T-helper 22 cell (primary cell): ENCODE measurements at places on chromosomes 7 and 10.

GRCh38 chr10:131311661-131312477 lies at the start of gene TCERG1L:
Gene TCERG1L, minus strand, starts transcription at chr10:131311721. Its CDS starts 86 bp downstream, at chr10:131311635.
- DNase-seq, result no peak

DNA sequence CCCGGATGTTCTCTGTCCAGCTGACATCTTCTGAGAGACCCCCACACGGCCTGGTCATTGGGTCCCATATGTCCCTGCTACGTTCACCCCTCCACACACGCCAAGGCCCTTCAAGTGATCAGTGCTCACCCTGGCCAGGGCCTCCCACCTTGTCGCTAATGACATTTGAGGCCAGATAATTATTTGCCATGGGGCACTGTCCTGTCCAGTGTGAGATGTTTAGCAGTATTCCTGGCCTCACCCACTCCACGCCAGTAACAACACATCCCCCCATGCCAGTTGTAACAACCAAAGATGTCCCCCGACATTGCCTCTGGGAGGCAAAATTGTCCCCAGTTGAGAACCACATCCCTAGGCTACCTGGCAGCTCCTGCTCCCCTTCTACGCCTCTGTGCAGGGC lies 49.9 kb upstream of the NANOS1 start:
- DNase-seq, result no peak

GRCh38 chr7:50531928-50532327 lies 33.3 kb downstream of the DDC start:
- DNase-seq, result no peak

DNA sequence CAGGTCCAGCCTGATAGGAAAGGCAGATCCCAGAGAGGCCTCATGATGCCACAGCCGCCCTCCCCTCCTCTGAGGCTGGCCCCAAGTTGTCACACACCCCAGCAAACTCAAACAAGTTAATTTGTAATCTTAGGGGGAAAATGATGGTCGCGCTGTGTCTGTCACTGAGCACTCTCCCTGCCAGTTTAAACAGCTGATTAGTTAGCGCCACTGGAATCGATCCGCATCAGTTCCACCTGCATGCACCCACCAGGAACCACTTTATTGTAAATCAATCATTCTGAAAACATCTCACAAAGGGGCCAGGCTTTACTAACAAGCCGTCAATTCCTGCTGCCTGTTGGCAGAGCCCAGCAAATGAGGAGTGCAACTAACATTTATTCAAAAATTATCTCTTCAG lies 870.9 kb downstream of the KCNMA1 start:
- DNase-seq, result no peak

- DNase-seq, result no peak
Measured at GRCh38 chr7:80017101-80017698, 117.4 kb upstream of the GNAI1 start.

DNA sequence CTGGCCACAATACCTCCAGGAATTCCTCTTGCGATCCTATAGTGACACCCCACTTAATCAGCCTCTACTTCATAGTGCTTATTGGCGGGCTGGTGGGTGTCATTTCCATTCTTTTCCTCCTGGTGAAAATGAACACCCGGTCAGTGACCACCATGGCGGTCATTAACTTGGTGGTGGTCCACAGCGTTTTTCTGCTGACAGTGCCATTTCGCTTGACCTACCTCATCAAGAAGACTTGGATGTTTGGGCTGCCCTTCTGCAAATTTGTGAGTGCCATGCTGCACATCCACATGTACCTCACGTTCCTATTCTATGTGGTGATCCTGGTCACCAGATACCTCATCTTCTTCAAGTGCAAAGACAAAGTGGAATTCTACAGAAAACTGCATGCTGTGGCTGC lies 56.8 kb downstream of the GPR141 start:
- DNase-seq, result no peak

GRCh38 chr7:27277628-27278027 lies 35.0 kb downstream of the EVX1 start:
- DNase-seq, result no peak

DNA sequence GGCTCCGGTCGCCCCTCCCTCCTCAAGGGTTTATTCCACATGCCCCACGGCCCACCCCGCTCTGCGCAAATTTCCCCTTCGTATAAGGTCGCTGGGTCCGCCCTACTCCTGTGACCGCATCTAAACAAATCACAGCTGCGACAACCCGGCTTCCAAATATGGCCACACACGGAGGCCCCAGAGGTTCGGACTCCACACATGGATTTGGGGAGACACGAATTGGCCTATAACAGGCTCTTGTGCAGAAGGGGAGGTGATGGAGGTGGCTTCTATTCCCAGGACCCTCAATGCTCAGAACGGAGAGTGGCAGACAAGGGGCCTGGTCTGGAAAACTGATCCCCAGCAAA lies 90.1 kb downstream of the FOXL3 start:
- no peak for DNase-seq

DNA sequence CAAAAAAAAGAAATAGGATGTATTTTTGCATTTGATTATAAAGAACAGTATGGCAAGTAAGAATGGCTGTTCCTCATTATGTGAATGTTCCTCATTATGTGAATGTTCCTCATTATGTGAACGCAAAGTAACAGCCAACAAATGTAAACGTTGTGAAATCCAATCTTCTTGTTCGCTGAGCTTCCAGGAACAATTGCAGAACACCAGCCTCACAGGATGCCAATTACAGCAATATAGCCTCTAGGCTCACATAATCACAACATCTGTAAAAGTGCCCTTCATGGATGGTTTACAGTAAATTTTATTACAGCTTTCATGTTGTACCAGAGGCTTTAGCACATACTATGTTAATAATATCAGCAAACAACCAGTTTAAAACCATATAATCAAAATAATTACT lies 71.6 kb downstream of the THSD7A start:
- no peak for DNase-seq
